ENCODE measurements at places on chromosomes 2 and 18.

DNA sequence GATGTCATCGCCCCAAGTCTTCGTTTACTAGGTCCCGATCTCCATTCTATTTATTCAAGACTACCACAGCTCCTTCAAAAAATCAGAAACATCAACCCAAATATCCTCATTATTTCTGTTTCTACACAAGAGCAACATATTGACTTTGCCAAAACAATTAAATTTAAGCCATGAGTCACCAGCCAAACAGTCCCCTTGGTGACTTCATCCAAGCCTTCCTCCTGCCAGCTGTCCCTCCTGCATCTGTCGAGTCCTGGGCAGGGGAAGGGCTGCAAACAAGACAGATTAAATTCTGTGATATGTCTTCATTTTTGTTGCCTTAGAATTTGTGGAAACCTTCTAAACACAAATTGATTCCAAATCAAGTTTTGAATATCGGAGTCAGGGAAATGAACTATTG lies 110.3 kb downstream of the SP3 start:
- DNase-seq = no peak

DNA sequence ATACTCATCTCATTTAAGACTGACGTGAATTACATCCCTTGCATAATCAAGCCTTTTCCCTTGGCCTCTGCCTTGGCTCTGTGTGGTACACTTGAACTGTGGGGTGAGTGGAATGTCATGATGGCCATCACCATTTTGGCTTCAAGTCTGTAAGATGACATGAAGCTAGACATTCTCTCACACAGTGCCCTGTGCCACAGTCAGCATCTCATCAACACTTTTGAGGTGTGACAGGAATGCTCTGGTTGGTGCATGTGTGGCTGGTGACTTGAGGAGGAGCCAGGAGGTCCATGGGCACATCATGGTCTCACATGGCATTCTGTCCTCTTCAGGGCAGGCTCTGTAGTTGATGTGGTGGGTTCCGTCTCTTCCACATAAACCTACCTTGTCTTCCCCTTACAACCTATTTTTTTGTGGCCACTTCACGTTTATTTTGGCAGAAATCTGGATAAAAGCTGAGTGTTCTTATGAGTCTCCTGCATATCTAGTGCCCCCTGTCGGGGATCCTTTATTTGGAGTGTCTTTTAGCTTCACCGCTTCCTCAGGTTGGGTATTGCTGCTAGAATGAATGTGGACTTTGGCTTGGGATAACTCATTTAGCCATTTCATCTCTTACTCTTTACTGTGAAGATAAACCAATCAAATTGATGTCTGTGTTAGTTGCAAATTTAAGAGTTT lies 28.1 kb downstream of the MAP4K4 start:
- DNase-seq = no peak

- DNase-seq = no peak
Observed at GRCh38 chr2:11309706-11310105, 34.7 kb downstream of the ROCK2 start.

DNA sequence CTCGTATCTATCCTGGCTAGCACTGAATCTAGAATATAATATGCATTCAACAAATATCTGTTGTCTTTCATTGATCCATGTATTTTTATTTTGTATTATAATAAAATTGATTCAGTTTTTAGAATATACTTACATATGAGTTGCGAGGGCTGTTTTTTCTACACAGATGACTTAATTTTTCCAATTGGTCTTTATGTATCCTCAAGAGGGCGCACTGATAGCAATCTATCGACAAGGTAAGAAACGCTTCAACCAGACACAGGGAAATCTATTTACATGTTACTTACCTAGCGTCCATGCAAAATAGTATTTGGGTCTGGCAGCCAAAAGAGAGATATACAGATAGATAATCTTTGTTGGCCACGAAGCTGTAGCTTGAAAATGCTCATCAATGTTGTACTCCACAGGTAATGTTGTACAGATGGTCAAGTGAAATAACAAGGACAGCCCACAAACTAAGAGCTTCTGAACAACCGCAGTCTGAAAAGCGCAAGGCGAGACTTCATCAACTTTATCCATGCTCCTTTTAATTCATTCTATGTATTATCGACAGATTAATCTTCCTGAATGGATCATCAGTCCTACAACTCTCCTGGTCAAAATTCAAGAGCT lies 35.5 kb upstream of the KIDINS220 start:
- DNase-seq = no peak

- DNase-seq = no peak
Observed at GRCh38 chr2:62099523-62100175, 96.3 kb upstream of the B3GNT2 start.

DNA sequence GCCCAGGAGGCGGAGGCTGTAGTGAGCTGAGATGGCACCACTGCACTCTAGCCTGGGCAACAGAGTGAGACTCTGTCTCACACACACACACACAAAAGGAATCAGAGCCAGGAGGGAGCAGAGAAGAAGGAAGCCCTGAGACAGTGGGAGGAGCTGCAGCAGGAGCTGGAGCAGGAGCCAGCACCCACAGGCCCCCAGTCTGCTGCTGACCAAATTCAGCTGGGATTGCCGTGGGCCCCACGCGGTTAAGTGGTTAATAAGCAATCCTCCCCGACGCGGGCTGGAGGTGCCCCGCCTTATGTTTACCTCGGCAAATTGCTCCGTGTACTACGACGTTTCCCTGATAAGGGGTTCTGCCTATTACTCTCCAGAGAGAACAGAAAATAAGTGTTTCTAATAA lies 265.3 kb downstream of the TWIST2 start:
- DNase-seq = no peak

GRCh38 chr2:99399063-99399462 lies 61.9 kb downstream of the EIF5B start:
- DNase-seq = no peak
